Melanocyte of skin (primary cell): ENCODE measurements at places on chromosomes 16 and 17. TPM values are rescaled to one million over a fixed set of nuclear protein-coding genes. Genes with fewer than 3 reads are reported as not detected.

Gene PRCD
- 5.4 and 6.7 TPM in 2 replicates for total RNA-seq

Gene ATP1B2
- not detected in 2 replicates for total RNA-seq

Gene GUCY2D
- not detected in 2 replicates for total RNA-seq

Gene NEURL4
- 14.8 and 16.4 TPM in 2 replicates for total RNA-seq

Gene KRT222
- total RNA-seq: under 0.01 and 0.34 TPM in 2 replicates
